ENCODE measurements at places on chromosomes 2 and 18.

GRCh38 chr18:5537860-5538259, 5.9 kb downstream of the EPB41L3 start:
- no peak for DNase-seq

GRCh38 chr18:34893239-34893638, 148.0 kb upstream of the MAPRE2 start:
- no peak for DNase-seq

DNA sequence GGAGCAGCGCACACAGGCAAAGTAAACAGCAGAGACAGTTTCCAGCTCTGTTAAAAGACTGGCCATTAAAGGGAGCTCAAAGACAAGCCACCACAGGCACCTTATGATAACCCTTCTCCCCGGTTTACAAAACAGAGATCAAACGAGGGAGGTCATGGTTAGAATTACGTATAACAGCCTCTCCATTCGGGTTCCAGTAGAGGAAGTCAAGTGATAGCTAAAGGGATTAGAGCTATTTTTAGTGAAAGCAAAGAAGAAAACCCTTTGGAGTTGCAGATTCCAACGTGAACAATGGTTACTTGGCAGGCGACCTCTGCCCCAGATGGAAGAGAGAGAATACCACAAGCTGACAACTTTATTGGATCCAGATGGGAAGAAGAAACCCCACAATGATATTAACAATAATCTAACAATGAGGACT, 31.2 kb upstream of the EDAR start:
- DNase-seq, result no peak

DNA sequence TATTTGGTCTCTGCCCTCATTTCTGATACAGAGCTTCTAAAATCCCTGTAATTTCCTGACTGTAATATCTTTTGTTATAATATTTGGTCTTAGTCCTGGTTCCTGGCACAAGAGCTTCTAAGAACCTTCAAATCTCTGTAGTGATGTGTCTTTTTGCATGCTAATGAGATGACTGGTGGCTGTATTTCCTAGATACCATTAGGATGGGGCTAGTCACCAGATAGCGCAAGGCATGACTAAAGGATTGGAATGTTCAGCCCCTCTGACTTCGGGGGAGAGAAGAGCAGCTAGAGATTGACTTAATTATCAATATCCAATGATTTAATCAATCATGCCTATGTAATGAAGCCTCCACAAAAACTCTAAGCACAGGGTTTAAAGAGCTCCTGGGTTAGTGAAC, 620.8 kb upstream of the ACVR2A start:
- DNase-seq, result no peak
